ENCODE measurements at places on chromosomes 13 and 19.

- DNase-seq: no peak
Observed at GRCh38 chr13:30346789-30347167, 39.4 kb upstream of the KATNAL1 start.

DNA sequence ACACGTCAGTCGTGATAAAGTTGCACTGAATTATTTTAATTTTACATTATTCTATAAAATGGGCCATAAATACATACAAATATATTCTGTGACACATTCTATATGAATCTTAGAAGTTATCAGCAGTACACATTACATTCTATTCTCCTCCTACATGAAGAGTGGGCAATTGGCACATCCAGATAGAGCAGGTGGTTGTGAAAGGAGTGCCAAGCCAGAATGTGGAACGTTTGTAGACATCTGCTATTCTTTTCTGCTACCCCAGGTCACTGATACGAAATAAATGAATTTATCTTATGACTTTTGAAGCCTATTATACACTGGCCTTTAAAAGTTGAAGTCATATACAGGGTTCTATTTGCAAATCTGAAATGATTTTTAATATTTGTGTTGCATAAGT lies 373.2 kb downstream of the PCDH17 start:
- no peak for DNase-seq

- no peak for DNase-seq
Observed at GRCh38 chr13:31610270-31610998, 128.9 kb upstream of the RXFP2 start.

- no peak for DNase-seq
Observed at GRCh38 chr13:38024431-38024830, 154.9 kb upstream of the TRPC4 start.

- DNase-seq: no peak
Observed at GRCh38 chr13:42807866-42808265, 26.5 kb downstream of the FAM216B start.

DNA sequence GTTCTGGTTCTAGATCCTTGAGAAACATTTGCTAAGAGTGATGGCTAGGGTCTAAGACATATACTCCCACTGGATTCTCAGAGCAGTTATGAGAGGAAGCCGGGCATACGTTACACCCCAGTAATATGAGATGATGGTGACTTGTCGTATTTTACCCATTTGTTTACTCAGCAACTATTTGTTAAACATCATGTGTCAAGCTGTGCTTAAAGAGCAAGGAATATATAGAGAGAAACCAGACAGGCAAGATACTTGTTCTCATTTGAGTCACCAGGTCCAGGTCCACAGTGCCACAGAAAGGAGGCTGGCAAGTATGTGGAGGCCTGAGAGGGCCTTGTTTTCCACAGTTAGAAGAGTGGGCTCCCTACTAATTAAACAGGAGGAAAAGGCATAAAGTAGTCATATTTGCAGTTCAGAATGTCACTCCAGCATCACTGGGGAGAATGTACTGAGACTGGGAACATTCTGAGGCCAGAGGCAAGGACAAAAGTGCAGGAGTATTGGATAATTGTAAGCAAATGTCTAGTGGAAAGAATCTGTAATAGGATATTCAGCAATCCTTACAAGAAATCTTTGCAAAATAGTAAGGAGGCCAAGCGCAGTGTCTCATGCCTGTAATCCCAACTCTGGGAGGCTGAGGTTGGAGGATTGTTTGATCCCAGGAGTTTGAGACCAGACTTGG lies 142.2 kb downstream of the IRS2 start:
- no peak for DNase-seq

- DNase-seq: no peak
Observed at GRCh38 chr13:49532593-49532992, 36.8 kb downstream of the PHF11 start.

DNA sequence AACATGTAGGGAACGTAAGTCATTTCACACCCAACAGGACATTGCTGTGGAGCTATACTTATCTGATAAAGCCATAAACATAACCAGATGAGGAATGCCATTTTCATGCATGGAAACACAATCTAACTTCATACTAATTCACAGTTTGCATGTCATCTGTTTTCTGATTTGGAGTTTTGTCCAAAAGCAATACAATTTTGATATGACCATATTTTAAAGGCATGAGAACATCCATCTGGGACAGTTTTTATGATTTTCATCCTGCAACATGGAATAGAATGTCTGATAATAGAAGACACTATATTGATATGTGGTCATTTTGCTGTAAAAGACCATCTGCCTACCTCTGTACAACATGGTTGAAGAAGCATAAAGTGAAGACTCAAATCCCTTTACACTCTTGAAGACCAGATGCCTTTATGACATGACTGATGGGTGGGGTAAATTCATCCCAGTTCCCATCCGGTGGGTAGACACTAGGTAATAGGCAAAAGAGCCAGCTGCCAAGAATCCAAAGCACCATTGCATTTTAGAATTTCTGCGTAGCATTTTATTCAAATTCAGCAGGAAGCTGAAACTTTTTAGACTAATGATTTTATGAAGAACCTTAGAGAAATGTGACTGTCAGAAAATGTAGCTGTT lies 309.8 kb downstream of the LMO7 start:
- DNase-seq: no peak

DNA sequence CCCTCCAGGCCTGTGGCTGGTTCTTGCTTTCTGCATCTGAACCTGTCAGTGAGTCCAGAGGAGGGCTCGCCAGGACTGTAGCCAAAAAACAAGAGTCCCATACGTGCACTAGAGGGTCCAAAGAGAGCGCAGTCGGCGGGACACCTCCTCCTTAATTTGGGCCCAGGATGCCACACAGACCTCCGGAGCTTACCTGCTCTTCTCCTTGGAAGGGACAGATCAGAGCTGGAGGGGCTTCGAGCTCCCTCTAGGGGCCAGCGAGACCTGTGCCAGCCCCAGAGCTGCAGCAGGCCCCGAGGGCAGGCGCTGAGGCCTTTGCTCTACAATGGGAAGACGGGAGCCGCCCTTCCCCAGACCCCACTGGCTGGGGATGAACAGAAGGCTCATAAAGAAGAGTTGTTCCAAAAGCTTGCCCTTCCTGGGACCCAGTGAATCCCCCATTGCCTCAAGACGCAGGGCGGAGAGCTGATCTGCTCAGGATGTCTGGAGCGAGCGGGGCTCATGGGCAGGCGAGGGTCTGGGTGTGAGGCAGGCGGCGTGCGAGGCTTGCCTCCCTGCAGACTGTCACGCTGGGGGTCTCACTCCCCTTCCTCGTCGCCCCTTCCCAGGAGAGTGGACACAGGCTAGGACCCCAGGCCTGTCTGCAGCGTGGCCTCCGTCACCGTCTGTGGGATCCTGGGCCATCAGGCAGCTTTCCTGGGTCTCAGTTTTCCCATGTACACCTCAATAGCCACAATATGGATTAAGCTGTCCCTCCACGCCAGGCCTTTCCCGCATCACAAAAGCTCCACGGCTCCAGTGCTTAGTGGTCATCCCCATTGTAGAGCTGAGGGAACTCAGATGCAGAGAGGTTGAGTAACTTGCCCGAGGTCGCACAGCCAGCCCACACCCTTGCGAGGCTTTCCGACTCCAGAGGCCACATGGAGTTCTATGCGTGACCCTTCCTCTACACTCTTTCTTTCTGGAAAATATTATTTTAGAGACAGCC lies 46.9 kb upstream of the VSTM2B start:
- no peak for DNase-seq

DNA sequence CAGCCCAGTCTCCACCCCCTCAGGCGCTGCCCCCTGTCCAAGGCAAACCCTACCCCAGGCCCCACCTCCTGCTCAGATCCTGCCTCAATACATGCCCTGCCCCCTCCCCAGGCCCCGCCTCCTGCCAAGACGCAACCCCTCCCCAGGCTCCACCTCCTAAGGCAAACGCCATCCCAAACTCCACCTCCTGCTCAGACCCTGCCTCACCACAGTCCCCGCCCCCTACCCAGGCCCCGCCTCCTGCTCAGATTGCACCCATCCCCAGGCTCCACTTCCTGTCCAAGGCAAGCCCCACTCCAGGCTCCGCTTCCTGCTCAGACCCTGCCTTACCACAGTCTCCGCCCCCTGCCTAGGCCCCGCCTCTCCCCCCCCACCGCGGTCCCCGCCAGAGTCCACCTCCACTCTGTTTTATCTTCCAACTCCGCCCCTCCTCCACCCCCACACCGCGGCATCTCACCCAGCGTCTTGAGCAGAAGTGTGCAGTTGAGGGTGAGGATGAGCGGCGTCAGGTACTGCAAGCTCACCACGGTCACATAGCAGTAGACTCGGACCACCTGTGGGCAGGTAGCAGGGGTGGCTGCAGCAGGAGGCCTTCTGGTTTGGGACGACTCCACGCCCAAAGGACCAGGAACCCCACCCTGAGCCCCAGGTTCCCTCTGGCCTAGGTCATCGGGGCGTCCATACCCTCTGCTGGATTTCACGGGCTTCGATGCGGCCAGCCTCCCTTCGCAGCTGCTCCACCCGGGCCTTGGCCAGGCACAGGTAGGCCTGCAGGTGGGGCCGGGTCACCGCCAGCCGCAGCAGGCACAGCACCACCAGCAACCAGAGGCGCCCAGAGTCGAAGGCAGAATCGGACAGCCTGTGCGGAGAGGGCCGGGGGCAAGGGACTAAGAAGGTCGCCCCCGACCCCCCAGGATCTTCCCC lies 17.7 kb downstream of the TMEM161A start:
- DNase-seq: no peak
